Smooth muscle cell of the brain vasculature (primary cell): ENCODE measurements at places on chromosomes 4 and X.

DNA sequence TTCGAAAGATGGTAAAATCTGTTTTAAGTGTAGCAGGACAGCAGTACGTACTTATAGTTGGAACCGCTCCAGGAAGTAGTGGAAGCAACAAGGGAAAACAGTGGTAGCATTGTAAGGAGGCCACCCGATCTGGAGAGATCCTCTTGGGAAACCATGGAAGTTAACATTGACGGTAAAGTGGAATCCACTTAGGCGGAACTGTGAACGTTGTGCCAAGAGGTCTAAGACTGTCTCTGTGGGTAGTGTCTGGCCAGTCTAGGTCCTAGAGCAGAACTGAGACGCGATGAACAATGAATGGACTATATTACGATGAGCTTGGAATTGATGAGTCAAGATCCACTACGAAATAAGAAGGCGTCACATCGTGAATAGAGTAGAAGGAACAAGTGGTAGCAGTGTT lies 124.0 kb downstream of the TENM3 start:
- no peak for DNase-seq

GRCh38 chr4:113750296-113750695 lies 11.2 kb downstream of the CAMK2D start:
- no peak for DNase-seq

DNA sequence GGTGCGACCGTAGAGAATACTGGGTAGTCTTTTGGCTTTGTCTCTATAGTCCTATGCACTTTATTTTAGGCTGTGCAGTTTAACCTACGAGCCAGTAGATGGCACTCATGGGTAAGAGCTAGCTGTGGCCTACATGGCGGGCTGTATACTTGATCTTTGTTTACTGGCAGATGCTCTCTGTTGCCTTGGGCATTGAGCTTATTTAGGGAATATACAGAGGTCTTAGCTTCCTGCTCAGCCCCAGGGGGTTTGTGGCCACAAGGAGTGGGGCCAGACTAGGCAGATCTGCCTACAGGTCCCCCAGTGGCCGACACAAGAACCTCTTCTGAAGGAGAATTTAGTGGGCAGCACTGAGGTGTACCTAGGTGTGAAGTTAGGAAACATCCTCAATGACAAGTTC lies 227.6 kb upstream of the HDX start:
- no peak for DNase-seq

- no peak for DNase-seq
These were observed 79.2 kb downstream of the USP9X start for GRCh38 chrX:41164449-41164848.

DNA sequence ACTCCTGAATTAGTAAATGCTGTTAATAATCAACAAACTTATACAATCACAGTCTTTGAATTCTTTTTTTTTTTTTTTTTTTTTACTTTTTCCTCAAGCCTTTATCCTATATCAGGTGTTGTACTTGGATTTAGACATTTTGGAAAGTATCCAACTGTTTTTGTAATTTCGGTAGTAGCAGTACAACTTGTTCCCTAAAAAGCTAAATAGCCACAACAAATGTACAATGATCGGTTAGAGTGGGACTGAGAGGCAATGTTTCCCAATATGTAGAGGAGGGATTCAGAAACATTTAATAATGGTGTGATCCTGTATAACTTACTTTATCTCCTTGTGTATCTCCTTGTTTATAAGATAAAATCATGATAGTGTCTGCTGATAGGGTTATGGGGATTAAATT lies 343.1 kb downstream of the GRID2 start:
- no peak for DNase-seq

DNA sequence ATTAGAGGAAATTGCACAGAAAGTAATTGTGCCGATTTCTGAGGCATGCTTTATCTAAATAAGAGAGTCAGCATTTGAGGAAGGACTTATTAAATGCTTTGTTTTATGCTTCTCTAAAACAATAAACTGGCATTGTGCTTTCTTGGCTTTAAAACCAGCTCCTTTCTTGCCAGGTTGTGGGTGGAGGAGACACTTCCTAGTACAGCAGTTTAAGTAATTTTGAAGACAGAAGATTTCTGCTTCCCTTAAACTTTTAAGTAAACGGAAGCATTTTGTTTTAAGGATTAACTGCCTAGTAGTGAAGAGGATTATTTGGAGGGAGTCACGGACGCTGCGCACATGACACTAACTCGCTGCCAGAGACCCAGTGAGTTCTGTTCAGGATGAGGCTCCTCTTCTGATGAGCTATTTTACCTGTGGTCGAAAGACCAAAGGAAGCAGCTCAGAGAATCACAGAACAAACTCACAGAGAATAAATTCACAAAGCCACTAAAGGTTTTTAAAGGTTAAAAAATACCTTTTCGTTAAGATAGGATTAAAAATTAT lies 169.5 kb downstream of the TLL1 start:
- DNase-seq: no peak

DNA sequence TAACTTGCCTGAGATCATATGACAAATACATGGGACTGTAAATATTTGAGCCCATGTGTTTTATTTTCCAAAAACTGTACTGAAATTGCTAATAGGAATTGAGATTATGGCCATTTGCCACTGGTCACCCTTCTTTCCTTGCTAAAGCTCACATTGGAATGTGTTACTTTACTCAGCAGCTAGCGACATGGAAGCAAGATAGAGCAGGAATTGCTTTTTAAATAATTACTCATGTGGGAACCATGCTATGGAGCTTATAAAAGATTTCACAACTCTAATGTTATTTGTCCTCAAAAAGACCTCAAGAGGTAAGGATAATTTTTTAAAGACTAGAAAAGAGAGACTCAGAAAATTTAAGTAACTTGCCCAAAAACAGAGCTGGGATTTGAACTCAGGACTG lies 48.8 kb upstream of the AFAP1 start:
- DNase-seq: no peak

GRCh38 chrX:135535077-135535940 lies 14.8 kb downstream of the INTS6L start:
- no peak for DNase-seq

GRCh38 chr4:100708776-100709175 lies 191.0 kb upstream of the EMCN start:
- no peak for DNase-seq

DNA sequence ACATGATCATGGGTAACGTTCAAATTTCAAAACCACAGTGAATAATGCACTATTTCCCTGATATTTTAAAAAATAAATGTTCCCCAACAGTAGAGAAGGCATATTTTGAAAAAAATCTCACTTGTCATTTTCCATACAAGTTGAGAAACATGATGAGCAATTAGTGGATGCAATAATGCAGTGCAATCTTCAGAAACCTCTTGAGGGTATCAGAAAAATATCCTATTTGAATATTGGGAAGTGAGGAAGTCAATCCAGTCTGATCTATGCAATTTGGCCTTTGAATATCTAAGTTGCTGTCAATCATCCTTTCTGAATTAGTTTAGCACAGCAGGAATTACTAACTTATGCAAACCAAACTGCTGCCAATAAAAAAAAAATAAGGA lies 776.8 kb downstream of the PCDH18 start:
- DNase-seq: no peak

- DNase-seq: no peak
These were observed 856 bp downstream of the SLC9B1 start for GRCh38 chr4:103018391-103019307.

- no peak for DNase-seq
These were observed 156.9 kb downstream of the SLIT2 start for GRCh38 chr4:20408611-20409010.

GRCh38 chr4:73181231-73181630 lies 77.4 kb downstream of the ANKRD17 start:
- no peak for DNase-seq

GRCh38 chr4:76125816-76126215 lies 22.4 kb downstream of the NUP54 start:
- DNase-seq: no peak

DNA sequence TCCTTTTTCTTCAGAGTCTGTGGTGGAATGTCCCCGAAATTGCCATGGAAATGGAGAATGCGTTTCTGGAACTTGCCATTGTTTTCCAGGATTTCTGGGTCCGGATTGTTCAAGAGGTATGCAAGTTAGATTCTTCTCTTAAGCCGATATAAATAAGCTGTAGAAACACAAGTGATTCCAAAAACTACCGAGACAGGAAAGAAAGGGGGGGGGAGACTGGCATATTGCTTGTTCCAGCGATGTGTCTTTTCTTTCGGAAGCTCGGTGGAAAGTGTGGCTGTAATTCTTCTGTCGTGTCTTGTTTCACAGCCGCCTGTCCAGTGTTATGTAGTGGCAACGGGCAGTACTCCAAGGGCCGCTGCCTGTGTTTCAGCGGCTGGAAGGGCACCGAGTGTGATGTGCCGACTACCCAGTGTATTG lies 236.9 kb downstream of the DCTD start:
- no peak for DNase-seq

GRCh38 chrX:141415889-141416288 lies 168.6 kb downstream of the SPANXA1 start:
- no peak for DNase-seq

GRCh38 chrX:46941341-46941740 lies 29.1 kb downstream of the JADE3 start:
- no peak for DNase-seq

- DNase-seq: no peak
These were observed 33.6 kb upstream of the SPANXN2 start for GRCh38 chrX:143754183-143754582.

- DNase-seq: no peak
These were observed 38.5 kb downstream of the TRMT44 start for GRCh38 chr4:8478801-8479744.

DNA sequence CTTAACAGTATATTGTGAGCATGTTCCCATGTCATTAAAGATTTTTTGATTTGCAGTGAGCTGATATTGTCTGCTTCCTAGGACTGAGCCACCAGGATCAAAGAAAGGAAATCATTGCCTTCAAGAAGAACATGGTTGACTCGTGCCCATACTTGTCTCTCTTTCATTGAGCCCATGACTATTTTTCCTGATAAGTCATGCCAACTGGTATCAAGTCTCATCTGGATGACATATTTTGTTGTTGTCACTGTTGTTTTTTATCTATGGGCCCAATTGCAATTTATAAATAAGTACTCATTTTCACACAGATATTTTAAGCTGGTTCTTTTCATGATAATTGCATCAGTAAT lies 10.2 kb upstream of the RHOH start:
- DNase-seq: no peak

DNA sequence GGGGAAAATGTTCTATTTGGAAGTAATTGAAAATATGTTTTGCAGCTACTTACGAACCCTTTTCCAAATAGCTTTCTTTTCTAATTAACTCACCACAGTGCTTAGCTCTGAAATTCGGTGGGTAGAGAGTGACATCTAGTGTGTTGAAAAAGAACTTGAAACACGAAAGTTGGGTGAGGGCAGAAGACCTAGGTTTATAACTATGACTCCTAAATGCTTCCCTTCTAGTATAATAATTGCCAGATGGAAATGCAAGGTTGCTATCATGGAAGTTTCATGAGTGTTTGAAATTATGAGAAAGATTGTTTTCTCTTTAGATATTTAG lies 77.3 kb upstream of the NOCT start:
- DNase-seq: peak; percentile 20

DNA sequence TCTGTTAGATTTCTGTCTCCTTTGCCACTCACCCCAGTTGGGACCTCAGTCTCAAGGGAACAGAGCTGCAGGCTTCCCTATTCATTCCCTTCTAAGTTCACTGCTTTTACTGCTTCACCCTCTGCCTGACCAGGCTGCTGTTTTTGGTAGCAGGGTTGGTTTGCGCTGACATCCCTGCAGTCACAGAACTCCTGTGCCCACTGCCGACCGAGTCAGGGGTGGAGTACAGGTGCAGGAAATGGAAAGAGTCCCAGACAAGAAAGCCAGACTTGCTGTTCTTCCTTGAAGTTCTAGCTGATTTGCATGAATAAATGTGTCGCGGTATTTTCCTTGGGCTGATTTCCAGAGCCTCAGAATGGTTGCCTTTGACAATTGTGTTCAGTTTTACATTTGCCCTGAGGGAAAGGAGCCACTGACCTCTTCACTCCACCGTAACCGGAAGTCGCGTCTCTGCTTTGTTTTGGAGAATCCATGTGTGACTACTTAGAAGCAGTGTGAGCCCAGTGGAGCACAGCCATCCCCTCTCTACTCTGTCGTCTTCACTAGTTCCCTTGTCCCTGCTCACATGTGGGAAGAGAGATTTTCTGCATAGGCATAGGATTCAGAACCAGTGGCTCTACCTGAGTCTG lies 84.8 kb downstream of the TNIP2 start:
- DNase-seq: no peak

DNA sequence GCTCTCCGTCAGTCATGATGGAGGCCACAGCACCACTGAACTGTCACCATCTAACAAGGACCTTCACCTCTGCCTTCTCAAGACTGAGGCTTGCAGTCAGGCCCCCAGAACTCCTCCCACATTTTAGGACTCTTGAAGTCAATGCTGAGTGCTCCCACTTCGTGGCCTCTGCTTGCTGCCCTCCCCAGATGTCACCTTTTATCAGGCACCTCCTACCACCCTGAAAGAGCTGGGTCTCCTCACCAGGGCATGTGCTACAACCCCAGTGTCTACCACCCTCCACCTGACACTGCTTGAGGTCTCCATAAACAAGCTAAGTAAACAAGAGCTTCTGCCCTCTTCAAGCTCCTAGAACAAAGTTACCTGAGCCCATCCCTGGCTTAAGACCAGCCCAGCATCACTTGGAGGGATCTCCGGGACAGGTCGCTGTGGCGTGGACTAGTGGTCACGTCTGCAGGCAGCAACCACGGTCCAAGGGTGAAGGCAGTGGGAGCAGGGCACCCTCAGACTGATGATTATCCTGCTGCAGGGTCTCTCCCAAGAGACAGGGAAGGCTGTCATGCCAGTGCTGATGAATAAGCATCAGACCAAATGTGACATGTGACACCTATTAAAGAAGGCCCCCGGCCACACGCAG lies 7.7 kb upstream of the FAM53A start:
- no peak for DNase-seq

GRCh38 chrX:42837101-42837726 lies 59.3 kb upstream of the PPP1R2C start:
- no peak for DNase-seq

GRCh38 chrX:21674430-21675186 lies 16.5 kb upstream of the KLHL34 start:
- DNase-seq: no peak

DNA sequence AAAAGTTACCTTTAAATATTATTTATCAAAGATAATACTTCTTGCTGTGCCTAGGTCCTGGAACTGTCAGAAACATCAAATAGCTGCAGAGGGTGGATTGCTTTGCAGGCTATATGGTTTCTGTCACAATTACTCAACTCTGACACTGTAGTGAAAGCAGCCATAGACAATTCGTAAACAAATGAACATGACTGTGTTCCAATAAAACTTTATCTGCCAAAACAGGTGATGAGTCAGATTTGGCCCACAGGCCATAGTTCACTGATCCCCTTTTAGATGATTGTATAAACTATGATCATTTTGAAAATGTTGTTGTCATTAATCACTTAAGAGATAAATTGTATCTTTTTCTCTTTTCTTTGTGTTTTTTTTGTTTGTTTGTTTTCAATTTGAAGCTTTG lies 8.4 kb upstream of the MEPE start:
- no peak for DNase-seq

- DNase-seq: no peak
These were observed 115.1 kb downstream of the SPANXA1 start for GRCh38 chrX:141469469-141469868.

- DNase-seq: no peak
These were observed 94.4 kb upstream of the ADRA2C start for GRCh38 chr4:3671571-3672464.
